T47D (cell line): ENCODE measurements at places on chromosomes 2 and 18.

DNA sequence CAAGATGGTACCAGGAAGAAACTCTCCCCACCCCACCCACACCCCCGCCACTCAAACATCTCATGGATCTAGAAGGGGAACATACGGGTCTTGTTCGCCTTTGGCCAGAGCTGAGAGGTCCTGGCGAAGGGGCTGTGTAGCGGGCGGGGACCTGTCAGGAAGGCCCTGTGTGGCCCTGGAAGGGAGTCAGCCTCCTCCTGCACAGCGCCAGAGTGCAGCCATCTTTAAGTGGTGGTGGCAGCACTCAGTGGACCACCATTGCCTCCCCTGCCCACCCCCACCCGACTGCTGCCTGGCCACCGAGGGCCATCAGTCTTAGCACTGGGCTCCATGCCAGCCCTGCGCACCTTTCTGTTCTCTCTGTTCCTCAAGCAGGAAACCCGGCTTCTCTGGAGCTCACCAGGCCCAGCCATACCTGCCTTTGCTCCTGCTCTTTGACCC is 11.6 kb upstream of the FAHD2A start:
- no peak for DNase-seq

DNA sequence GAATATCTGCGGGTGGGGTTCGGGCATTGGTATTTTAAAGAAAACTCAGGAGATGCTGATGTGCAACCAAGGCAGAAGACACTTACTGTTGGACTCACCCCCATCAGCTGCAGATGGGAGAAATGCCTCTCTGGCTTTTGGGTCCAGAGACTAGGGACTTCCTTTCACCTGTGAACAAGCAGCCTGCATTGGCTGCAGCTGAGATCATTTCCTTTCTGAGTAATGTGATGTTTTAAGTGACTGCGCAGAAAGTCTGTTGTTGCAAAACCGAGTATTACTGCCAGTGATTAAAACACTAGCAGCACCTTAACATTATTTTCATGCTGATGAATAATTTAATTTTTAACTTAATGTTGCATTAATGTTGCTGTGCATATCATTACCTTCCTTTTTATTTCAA is 143.0 kb downstream of the TSN start:
- DNase-seq, result no peak

GRCh38 chr2:68094111-68094510 is 31.3 kb upstream of the C1D start:
- DNase-seq, result no peak

- DNase-seq, result no peak
Observed at GRCh38 chr2:96233436-96233835, 24.8 kb upstream of the STARD7 start.

DNA sequence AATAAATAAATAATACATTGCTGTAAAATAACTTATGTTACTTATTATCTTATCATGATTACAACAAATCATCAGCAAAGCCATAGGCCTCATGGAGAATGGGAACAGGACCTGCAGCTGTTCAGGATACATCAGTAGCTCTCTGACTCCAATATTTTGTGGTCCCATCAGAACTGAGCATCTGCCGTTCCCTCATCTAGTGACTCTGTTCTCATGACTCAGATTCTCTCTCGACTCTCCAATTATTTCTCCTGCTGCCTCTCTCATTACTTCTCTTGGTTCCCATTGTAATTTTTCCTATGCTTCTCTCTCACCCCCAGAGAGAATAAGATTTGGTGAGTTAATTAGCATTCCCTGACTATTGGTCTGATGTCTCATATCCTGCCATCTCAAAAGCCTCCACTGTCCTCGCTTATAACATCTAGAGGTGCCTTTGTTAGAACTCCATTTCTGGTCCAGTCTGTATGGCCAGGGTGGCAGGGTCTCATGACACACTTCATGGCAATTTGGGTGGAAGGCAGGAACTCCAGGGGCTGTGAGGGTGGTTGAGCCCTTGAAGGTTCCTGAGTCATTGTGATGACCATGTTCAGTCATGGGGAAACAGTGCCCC is 78.0 kb upstream of the TANC1 start:
- DNase-seq, result no peak

- DNase-seq, result no peak
Observed at GRCh38 chr18:21162786-21163185, 51.2 kb upstream of the ROCK1 start.

GRCh38 chr2:197306696-197307040 is 3.9 kb downstream of the ANKRD44 start:
- DNase-seq, result peak; percentile 60

GRCh38 chr2:64857581-64858471 is 131.4 kb upstream of the SLC1A4 start:
- no peak for DNase-seq

GRCh38 chr2:177355874-177356273 is 36.7 kb upstream of the AGPS start:
- no peak for DNase-seq

DNA sequence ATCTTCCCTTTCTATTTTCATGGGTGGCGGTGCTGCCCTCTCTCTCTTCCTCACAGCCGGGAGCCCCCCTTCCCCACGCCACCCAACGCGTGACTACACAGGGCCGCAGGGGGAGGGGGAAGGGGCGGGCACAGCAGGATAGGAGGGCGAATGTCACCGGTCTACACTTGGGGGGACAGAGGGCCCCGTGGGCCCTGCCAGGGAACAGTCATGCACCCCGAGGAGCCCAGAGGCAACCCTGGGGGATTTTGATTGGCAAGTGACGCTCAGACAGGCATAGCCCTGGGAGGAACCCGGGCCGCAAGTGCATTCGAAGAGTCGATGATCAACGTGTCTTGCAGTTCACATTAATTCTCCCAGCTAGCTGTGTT is 91.1 kb upstream of the ANKRD30BL start:
- DNase-seq, result no peak

DNA sequence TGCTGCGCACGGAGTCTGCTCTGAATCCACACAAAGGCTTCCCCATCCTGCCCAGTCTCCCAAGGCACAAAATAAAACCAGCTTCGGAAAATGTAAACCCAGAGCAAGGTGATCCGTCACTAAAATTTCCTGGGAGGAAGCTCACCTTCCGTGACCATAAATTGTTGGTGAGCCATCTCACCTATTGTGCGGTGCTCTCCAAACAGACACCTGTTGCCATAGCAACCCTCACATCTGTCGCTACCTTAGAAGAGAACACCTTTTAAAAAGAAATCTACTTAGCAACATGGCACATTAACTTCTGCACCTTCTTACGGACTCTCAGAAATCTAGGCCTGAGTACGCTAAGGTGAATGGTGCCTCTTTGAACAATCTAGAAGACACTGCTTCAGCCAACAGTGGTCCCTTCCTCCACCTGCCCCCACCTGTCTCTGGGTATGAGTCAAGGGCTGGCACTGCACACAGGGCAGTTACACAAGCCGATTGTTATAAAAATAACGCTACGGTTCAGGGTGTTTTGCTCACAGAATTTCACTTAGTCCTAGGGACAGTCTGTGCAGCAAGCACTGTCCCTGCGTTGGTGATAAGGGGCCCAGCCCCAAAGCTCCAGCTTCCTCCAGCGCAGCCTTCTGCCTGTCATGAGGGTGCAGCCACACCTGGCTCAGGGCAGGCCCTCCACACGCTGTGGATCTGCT is 114.9 kb upstream of the ID2 start:
- no peak for DNase-seq

GRCh38 chr2:231720292-231720986 is 12.1 kb downstream of the PTMA start:
- DNase-seq, result no peak

- DNase-seq, result no peak
Observed at GRCh38 chr2:169819106-169819505, 5.6 kb downstream of the METTL5 start.

- no peak for DNase-seq
Observed at GRCh38 chr2:169193618-169194017, 124.3 kb downstream of the DHRS9 start.

DNA sequence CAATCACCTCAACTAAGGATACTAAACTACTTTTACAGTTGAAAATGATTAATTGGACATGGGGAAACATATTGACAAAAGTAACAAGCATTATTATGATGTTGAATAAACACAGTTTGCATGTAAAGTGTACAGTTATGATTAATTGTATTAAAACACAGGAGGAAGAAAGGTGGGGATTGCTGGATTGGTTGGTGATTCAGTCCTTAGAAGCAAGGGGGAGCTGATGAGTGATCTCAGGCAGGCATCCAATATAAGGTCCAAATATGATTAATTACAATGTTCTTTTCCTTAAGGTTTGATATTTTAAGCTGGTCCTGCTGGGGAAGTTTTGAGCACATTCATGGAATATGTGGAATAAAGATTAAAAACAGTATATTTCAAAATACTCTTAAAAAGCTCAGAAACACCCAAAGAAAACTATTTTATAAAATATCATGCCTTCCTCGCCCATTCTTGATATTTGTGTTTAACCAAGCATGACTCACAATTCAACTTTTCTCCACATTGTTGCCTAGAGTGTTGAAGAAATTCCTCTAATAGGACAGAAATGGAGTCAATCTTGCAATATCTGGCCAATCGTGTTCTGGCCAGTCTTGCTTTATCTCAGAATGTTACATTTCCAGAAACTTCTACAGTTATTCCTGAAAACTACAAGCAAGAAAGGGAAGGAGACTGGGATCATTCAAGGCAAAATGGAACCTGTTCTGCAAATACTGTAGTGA is 268.2 kb downstream of the RPIA start:
- no peak for DNase-seq

DNA sequence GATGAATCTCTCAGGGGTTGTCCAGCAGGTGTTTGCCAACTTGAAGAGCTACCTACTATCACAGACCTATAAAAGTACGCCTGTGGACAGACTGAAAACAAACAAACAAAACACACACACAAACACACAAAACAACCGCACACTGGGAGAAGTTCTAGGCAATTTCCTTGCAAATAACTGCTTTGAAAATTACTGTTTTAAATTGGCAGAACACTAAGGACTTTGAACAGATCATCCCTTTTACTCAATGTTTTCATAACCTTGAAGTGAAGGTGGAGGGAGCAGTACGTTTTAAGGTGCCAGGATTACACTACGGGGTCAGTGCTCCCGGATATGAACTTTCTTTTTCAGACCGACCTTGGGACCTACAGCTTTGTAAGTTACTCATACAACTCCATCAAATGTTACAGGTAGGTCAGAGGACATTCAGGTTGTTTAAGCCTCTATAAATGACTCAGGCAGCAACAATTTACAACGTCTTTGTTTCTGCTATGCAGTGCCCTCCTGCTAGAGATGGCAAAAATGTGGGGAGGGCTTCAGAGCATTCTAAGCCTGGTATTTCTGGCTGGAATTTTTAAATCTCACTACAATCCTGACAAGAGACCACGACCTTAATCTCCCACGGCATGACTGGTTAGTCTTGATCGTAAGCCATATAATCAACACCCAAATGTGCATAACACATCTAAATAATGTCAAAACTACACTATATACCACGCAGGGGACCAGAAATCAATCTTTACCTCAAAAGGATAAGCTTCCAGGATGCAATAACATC is 1.4 kb upstream of the SLC20A1 start:
- DNase-seq, result no peak

DNA sequence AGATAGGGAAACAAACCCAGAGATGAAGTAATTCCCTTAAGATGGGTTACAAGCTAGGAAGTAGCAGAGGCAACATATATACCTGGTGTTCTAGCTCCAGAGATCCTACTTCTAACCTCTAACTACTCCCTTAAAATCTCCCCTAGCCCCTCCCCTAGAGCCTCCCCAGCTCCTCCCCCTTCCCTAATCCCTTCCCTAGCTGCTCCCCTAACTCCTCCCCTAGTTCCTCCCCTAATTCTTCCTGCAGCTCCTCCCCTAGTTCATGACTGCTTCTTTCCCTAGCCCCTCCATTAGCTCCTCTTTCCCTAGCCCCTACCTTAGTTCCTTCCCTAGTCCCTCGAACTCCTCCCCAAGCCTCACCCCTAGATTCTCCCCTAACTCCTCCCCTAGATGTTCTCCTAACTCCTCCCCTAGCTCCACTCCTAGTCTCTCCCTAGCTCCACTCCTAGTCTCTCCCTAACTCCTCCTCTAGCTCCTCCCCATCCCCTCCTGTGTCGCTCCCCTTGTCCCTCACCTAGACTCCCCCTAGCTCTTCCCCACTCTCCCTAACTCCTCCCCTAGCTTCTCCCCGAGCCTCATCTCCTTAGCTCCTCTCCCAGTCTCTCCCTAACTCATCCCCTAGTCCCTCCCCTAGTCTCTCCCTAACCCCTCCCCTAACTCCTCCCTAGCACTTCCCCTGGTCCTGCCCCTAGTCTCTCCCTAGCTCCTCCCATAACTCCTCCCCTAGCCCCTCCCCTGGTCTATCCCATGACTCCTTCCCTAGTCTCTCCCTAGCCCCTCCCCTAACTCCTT is 108.9 kb downstream of the CD226 start:
- no peak for DNase-seq

GRCh38 chr2:22719396-22719795 is 665.6 kb upstream of the KLHL29 start:
- DNase-seq, result no peak

- DNase-seq, result no peak
Observed at GRCh38 chr2:209913786-209914345, 88.6 kb upstream of the RPE start.

DNA sequence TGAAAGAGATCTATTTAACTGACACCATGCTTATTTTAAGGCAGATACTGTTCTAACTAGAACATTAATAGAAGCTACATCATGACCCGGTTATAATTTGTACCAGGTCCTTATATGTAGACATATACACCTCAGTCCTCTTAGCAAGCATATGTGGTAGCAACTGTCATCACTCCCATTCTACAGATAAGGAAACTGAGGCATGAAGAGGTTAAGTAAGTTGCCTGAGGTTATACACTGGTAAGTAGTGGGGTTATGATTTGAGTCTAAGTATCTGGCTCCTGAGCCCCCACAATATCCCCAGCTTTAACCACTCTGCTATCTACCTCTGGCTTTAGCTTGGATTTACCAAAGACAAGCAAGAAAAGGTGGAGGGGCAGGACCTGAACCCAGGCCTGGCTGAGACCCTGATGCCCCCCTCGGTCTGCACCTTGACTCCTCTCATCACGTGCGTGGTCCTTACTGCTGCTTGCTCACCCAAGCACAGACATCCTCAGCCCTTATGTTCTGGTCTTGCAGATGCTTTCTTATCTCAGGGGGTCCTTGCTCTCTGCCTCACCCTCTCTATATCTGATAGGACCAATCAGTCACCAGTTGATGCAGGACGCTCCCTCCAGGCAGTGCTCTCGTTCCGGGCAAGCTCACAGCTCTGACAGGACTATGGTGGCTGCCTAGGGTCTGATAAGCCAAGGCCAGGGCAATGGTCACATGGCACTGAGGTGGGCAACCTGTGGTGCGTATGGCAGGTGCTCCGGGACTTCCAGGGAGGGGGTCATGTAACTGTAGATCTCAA is 4.0 kb downstream of the DYSF start:
- no peak for DNase-seq

DNA sequence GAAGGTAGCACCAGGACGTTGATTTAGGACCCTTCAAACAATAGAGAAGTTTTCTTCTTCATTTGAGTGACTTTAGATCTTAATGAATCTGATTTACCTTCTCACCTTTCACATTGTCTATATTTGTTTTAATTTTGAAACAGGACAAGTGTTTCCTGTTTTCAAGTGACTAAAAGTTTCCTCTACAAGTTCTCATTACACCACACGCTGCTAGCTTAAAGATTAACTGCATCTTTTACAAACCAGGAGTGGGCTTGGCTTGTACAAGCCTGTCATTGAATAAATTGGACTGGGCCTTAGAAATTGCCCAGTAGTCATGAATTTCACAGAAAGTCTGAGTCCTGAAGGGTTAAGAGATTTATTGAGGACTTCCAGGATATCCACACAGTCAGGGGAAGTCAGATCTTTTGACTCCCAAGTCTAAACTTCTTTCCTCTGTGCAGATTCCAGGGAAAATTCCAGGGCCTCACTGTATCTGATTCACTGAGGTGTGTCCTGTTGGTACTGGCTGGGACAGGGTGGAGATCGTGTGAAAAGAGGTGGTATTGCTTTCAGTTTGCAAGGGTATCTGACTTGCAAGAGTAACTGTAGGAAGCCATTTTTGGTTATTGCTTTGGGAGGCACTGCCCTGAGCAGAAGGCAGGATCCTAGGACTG is 3.4 kb downstream of the SGPP2 start:
- DNase-seq, result no peak
